ENCODE measurements at places on chromosomes 12 and 14.

DNA sequence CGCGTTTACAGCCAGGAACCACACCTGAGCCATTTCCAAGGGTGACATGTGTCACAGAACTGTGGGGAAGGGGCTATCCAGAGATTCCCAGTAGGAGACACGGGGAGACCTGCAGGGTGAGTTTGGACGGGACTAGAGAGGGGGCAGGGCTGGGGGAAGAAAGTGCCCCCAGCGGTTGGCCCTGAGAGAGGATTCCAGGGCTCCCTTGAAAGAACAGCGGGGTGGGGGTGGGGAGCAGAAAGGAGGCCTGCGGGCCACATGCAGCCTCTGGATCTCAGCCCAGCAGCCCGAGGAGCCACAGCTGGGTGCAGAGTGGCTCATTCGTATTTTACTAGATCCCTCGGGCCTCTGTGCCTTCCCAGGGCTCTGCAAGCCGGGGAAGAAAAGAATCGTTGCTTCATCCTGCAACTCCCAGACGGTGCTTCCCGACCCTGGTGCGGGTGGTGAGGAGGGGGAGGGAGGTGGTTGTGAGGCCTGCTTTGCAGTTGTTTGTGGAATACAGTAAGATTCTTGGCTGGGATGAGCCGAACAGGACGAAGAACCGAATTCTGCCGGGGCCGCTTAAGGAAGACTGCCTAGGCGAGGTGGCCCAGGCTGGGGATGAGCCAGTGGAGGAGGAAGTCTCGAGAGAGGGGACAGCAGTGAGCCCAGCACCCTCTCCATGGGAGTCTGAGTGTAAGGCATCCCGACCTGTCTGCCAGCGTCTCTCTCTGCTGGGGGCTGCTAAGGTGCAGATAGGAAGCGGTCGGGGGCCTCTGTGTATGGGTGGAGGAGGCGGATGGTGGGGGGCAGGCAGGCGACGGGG, 36.1 kb upstream of the ANKRD9 start:
- DNase-seq: no peak

- DNase-seq: no peak
Observed at GRCh38 chr12:31474751-31475150, 116.2 kb downstream of the DENND5B start.

DNA sequence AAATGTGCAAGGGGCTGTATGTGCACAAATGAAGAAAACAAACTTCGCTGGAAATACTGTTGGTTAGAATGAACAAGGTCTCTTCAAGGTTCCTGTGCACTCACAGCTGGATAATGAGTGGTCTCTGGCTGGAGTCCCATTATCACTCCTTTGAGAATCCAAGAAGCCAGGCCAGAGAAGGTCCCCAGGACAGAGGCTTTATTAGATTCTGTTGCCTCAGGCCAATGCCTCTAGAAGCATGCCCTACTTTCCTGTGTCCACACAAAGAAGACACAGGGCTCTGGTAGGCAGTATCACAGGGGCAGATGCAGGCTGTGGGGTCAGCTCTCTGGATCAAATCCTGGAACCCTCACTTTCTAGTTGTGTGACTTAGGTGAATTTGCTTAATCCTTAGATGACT, 384.7 kb downstream of the GRIN2B start:
- DNase-seq: no peak

DNA sequence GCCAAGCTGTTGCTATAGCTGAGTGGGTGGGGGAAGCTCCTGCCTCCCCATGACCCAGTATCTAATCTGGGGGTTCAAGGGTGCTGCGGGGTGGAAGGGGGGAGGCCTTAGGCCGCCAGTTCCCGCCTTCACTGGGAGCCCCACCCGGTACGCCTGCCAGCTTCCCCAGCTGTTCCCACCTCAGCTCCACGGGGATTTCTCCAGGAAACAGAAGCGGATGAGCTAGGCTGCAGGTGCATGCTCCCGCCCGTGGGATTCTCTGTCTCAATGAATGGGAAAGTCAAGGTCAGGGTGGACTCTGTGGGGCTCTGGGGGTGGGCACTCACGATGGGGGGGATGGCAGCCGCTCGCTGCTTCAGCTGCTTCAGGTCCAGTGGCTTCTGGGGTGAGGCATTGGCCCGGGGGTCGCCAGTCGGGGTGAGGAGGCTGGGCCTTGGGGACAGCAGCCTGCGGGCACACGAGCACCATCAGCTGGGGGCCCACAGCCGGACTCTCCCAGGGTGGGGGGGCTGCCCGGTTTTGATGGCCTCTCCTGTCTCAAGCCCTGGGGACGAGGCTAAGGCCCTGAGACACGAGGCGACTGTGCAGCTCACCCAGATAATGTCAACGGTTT, 68.6 kb downstream of the RFLNA start:
- DNase-seq: no peak

DNA sequence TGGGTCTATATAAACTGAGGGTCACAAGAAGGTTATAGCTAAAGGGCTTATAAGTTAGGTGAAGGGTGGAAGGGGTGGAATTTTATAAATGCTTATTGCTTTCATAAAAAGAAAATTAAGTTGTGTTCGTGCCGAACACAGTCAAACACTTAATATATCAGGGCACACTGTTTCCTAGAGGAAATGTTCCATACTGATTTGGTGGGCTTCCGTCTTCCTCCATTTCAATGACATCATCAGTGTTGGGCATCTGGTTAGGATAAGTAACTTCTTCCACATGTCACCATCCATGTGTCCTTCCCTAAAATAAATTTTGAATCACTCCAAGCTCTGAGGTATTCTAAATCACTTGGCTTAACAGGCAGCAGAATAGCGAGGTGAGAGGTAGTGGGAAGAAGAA, 466.4 kb downstream of the MED13L start:
- no peak for DNase-seq

- no peak for DNase-seq
Observed at GRCh38 chr12:53343969-53344368, 7.8 kb upstream of the SP7 start.

DNA sequence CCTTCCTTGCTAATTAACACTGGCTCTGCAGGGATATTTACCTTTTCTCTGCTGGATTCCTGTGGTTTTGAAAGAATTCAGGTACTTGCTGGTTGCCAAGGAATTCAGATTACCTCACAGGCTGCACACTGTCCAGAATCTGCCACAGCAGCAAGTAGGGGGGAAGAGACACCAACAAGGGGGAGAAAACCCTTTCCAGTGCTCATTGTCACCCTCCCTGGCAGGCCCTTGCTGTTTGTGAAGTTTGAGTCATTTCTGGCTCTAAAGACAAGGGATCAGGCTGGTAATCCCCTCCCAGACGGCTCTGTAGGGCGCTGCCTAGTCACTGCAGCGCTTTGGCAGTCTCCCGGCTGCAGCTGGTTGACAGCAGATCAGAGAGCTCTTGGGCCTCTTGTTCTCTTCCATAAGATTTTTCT, 50.8 kb downstream of the TTLL5 start:
- DNase-seq: no peak

DNA sequence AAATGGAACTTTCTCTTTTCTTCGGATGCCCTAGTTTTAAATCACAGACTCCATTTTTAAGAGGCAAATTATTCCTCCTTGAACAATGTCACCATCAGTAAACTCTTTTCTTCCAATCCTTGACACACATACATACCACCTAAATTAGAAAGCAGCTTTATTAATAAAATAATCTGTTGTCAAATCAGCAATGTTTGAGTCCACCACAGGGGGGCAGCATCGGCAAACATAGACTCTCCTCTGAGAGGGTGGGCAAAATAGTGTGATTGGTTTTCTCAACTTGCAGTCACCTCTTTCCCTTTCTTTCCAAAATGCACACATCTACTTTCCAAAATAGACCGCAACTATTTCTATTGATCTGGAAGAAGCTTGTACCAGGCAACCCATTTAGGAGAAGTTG, 438.4 kb upstream of the OR4E1 start:
- peak; percentile 45 for DNase-seq

GRCh38 chr12:130815028-130815741, 23.9 kb downstream of the STX2 start:
- no peak for DNase-seq

- DNase-seq: no peak
Observed at GRCh38 chr12:88381466-88381865, 198.8 kb downstream of the KITLG start.

- DNase-seq: no peak
Observed at GRCh38 chr12:50102646-50103309, 1.0 kb upstream of the GPD1 start.

DNA sequence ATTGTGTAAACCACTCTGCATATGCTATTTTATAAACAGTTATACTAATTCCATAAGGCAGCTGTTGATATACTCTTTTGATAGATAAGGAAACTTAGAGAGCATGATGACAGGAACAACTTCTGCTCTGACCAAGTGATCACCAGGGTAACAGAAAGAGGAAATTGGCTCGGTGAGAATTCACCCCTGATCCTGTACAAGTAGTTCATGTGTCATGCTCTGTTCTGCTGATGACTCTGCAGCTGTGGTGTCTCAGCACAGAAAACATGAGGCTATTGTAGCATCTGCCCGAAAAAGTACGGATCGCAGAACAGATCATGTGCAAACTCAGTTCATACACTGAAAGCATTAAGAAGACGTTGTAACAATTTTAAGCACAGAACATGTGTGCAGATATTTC, 345.0 kb downstream of the LRIG3 start:
- no peak for DNase-seq

GRCh38 chr14:87529081-87529480, 463.9 kb downstream of the GALC start:
- no peak for DNase-seq

GRCh38 chr14:101122237-101123141, 219.0 kb upstream of the RTL1 start:
- no peak for DNase-seq

- no peak for DNase-seq
Observed at GRCh38 chr14:103671911-103672310, 42.9 kb downstream of the KLC1 start.

GRCh38 chr12:112524676-112525425, 106.1 kb downstream of the PTPN11 start:
- DNase-seq: no peak

- DNase-seq: no peak
Observed at GRCh38 chr14:76104802-76105355, 46.8 kb upstream of the GPATCH2L start.

- DNase-seq: no peak
Observed at GRCh38 chr12:120099738-120100137, 16.8 kb downstream of the RAB35 start.

DNA sequence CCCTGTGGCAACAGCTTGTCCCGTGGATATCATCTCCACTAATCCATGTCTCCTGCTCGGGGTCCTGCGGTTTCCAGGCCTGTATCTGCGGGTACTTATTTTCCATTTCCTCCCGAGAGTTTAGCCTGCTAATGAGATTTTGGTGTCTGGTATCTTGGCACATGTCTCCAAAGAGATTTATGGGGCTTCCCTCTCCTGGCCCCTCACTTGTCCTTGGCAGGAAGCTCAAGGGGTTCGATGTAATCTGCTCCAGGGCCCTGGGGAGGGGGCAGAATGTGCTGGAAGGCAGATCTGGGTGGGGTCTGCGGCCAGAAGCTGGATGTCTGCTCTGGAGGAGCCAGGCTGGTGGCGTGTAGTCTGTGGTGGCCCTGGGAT, 85.7 kb downstream of the KIF26A start:
- DNase-seq: no peak

DNA sequence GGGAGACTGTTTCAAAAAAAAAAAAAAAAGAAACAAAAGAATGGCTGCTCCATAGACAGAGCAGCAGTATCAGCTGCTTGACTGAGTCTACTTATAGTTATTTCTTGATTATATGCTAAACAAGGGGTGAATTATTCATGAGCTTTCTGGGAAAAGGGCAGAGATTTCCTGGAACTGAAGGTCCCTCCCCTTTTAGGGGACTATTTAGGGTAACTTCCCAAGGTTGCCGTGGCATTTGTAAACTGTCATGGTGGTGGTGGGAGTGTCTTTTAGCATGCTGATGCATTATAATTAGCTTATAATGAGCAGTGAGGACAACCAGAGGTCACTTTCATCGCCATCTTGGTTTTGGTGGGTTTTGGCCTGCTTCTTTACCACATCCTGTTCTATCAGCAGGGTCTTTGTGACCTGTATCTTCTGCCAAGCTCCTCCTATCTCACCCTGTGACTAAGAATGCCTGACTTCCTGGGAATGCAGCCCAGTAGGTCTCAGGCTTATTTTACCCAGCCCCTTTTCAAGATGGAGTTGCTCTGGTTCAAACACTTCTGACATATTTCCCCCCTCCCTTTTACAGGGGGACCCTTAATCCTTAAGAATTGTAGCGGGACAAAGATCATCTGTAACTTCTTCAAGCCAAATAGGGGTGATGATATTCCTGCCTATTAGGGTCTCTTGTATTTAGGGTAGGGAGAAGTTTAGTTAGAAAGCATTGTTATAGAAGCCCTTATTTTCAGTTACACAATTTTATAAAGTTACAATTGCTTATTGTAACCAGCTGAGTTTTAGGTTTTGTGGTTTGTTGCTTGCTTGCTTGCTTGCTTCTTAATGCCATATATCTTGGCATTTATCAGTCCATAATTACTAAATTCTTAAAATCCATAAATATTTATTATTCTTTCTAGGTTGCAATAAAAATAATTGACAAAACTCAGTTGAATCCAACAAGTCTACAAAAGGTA, 42.5 kb downstream of the MARK3 start:
- DNase-seq: peak; percentile 69

DNA sequence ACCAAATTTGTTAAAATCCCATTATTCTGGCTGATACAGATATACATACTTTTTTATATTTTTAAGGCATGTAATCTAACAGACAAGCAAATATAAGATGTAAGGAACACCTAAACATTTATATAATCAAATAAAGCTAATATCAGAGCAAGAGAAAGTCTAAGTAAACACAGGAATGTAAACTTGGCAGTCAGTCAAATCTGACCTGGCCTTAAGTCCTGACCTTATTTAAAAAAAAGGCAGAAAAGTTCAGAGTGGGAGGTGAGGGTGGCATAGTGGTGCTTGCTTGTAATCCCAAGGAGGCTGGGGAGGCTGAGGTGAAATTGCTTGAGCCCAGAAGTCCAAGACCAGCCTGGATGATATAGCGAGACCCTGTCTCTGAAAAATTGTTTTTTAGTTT, 152.6 kb downstream of the DERA start:
- DNase-seq: no peak

DNA sequence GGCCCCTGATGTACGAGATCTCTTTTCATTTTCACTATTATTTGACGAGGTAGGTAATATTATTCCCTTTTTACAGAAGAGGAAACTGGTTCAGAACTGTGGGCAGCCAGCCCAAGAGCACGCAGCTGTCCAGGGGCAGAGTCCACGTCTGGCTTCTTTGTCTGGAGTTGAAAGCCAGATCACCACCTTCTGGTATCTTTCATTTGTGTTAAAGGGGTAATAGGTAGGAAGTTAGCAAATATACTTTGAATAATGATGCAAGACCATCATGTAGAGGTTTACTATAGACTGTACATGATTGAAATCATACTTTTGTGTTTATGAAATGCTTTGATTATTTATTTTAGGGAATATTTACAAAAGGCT, 144.1 kb upstream of the AMIGO2 start:
- DNase-seq: no peak
